ENCODE measurements at places on chromosomes 5 and 9.

GRCh38 chr9:135241381-135242048 lies 154.0 kb downstream of the OLFM1 start:
- peak; percentile 10 for DNase-seq

DNA sequence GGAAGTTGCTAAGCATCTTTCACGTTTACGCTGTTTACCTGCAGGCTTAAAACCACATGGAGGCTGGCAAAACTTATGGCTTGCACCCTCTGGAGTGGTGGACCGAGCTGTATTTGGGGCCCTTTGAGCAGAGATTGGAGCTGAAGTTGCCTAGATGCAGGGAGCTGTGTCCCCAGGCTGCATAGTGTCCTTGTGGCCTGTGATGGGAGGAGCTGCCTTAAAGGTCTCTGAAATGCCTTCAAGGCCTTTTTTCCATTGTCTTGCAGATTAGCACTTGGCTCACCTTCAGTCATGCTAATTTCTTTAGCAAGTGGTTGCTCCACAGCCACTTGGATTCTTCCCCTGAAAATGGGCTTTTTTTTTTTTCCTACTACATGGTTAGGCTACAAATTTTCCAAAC lies 81.5 kb upstream of the CHD1 start:
- no peak for DNase-seq

- no peak for DNase-seq
Observed at GRCh38 chr9:38192731-38193265, 123.8 kb upstream of the SHB start.

GRCh38 chr5:130759061-130759460 lies 406.0 kb downstream of the HINT1 start:
- no peak for DNase-seq

GRCh38 chr5:55777332-55777731 lies 39.5 kb downstream of the DDX4 start:
- DNase-seq, result no peak

All from Right ventricle myocardium superior (tissue), 1 donor.